ENCODE measurements at places on chromosomes 16 and 17. TPM values are rescaled to one million over a fixed set of nuclear protein-coding genes. Genes with fewer than 3 reads are reported as not detected.

WFDC1 gene
- total RNA-seq: 4.3 TPM

PITPNM3 gene
- total RNA-seq: 19.0 TPM

- no peak for DNase-seq
These were observed 149.3 kb downstream of the ENGASE start for GRCh38 chr17:79223953-79224352.

DNA sequence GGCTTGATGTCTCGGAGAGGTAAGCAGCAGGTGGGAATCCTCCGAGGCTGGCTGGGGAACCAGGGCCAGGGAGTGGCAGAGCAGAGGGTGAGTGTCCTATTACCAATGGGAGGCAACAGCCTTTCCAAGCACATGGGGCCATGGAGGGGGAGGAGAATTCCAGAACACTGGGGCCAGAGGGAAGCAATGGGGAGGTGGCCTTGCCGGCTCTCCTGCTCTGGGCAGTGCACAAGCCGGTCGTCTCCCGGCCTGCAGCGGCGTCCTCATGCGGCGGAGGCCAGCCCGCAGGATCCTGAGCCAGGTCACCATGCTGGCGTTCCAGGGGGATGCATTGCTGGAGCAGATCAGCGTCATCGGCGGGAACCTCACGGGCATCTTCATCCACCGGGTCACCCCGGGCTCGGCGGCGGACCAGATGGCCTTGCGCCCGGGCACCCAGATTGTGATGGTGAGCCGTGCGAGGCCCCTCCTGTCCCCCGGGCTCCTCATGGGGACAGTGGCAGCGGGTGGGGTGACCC lies 21.9 kb downstream of the SGSH start:
- DNase-seq: no peak

DNA sequence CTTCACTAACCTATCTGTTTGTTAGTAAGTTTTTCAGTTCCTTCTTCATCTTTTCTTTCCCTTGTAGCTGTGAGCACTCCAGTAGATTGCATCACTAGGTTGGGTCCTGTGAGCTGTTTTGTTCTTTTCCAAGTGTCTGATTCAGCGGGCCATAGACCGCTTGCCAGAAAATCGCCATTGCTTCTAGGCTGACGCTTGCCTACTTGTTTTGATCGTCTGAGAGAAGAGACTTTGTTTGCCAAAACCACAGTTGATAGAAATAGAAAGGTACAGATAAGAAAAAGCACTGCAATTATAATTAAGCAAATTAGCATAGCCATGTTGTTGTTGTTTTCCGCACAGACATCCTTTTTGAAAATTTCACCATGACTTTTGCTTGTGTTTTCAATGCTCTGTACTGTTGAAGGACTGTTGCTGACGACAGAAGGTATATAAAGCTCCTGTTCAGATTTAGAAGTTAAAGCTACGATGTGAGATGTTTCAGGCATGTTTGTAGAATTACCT lies 3.1 kb downstream of the EVI2A start:
- peak; percentile 17 for DNase-seq

DNA sequence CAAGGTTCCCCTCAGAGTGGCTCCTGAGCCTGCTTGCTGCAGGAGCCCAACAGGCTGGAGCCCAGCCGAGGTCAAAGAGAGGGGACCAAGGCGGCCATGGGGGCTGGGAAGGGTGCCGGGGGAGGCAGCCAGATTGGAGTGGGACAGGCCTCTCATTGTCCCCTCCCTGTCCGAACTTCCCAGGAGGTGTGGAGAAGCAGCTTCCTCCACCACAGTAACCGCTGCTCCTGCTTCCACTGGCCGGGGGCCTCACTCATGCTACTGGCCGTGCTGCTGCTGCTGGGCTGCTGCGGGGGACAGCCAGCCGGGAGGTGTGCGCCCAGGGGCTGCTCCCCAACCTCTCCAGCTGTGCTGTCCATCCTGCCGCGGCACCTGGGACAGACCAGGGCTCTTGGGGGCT lies 29.3 kb downstream of the TMEM94 start:
- DNase-seq: no peak

DNA sequence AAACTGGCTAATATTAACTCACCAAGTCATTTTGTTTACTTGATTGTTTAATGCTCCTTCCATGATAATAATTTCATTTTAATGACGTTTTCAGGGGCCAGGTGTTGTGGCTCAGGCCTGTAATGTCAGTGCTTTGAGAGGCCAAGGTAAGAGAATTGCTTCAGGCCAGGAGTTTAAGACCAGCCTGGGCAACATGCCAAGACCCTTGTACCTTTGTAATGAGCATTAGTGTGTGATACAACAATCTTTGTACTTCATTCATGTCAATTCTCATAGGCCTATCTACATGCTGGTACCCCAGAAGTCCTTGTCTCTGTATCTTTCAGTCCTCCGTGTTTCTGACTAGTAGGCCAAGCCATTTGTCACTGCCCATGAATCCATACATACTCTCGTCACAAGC lies 296.9 kb downstream of the ZFHX3 start:
- DNase-seq: no peak

DNA sequence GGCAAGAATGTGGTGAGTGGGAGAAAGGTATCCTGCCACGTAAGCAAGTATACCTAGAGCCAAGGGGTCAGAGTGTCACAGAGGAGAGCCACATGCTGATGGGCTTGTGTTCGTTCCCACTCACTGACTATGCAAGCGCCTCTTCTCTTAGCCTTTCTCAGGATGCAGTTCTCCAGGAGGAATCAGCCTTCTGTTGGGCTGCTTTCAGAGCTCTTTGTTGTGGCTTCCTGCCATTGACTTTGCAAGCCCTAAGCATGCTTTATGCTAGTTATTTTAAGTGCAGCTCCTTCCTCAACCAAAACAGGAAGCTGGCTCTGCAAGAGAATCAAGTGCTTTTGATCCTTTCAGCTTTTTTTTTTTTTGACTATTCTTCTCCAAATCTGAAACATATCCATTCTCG lies 66.6 kb downstream of the SIAH1 start:
- DNase-seq: no peak

- DNase-seq: no peak
These were observed 21.9 kb downstream of the AKAP1 start for GRCh38 chr17:57106836-57107497.

DNA sequence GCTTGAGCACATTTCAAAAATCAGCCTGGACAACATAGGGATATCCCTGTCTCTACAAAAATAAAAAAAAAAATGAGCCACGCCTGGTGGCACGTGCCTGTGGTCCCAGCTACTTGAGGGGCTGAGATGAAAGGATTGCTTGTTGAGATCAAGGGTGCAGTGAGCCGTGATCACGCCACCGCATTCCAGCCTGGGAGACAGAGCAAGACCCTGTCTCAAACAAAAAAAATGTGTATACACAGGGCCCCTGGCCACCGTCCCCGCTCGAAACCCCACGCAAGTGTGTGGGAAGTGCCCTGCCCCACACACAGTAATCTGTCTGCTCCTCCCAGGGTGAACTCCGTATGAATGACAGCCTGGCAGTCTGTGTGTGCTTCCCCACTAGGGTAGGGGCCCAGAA lies 93.0 kb upstream of the RPL38 start:
- DNase-seq: no peak

DNA sequence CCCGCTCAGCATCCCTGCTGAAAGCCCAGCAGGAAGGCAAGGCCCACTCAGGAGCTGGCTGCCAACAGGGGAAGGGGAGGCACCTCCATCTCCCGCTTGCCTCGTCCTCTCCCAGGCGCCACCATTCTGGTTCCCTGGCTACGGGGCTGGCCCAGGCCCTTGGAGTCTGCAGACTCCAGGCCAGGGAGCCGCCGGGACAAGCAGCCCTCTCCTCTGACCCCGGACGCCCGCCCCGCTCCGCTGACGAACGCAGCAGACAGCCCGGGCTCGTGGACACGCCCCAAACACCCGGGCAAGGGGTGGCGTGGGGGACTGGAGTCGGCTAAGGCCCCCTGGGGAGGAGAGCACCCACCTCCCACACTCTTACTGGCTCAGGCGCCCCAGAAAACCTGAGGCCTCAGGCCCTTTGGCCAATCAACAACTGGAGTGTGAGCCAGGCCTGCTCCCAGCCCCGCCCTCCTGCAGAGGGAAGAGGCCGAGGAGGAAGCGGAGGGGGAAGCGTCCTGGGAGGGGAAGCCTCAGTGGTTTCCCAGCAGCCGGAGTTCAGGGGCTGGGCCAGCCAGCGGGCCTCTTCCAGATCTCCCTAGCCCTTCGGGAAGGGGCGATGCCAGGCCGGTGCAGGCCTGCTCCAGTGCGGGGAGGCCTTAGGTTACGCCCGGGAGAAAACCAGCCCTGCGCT lies 4.2 kb downstream of the MNT start:
- peak; percentile 98 for DNase-seq

- DNase-seq: no peak
These were observed 13.2 kb upstream of the CCL23 start for GRCh38 chr17:36030956-36031355.
